ENCODE measurements at places on chromosomes 11 and 22.

- DNase-seq = no peak
These were observed 28.7 kb downstream of the DDIAS start for GRCh38 chr11:82930229-82930628.

DNA sequence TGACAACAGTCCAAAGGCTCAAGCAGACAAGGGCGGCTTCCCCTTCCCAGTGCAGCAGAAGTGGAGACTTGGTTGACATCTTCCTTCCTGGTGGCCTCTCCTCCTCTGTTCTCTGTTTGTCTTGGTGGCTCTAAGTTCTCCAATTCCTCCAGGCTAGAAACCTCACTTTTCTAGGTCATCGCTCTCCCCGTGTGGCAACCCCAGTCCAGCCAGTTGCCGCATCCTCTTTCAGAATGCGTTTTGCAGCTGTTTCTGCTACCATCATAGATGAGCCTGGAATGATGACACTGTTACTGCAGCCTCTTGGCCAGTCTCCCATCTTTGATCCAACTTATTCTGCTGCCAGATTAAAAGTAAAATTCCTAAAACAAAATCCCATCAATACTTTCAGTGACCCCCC, 201.5 kb downstream of the TRIM29 start:
- DNase-seq = no peak

GRCh38 chr11:33734441-33735270, 1.6 kb downstream of the CD59 start:
- DNase-seq = no peak

DNA sequence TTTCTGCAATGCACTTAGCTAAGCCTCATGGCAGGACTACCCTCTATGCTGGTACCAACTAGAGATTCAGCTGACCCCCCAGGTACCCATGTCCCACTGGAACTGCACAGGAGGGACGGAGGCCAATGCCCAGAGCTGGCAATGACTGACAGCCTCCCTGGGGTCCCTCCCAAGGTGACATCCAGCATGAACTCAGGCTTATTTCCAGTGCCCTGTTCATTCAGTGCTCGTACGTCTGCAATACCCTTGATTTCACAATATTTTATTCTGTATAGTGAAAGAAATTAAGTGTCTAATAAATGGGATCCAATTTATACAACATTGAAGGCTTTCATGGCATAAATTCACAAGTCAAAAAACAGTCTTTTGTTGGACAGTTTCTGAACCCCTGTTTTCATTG, 20.2 kb downstream of the ETS1 start:
- no peak for DNase-seq

- no peak for DNase-seq
These were observed 39.4 kb downstream of the SWAP70 start for GRCh38 chr11:9703280-9703679.

- DNase-seq = no peak
These were observed 25.5 kb upstream of the EHF start for GRCh38 chr11:34595391-34595790.

DNA sequence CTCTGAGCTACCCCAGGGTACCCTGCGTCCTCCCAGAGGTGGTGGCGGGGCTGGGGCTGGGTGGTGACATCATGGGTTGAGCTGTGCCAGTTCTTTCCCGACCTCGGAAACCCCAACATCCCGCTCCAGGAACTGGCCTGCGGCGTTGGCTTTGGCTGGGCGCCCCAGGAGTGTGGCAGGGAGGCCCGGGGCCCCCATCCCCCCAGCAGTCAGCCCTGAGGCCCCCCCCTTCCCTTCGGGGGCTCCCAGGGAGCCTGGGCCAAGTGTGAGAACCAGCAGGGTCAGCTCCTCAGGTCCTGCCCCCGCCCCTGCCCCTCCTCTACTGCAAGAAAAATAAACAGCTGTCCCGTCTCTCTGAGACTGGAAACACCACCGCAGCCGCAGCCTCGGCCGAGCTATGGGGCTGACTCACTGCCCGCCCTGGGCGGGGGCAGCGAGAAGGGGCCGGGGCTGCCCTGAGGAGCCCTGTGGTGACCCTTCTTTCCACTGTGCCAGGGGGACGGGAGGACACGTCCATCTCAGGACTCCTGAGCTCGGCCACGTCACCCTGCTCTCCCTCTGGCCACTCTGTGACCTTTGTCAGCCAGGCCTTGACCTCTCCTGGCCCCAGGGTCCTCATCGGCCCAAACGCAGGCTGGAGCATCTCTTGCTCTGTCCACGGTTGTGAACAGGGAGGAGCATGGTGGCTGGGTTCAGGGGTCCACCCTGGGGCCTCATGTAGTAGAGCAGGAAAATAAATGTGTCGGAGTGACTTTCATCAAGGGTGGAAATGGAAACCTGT, 73.4 kb downstream of the WNT7B start:
- peak; percentile 53 for DNase-seq

GRCh38 chr11:19453651-19454257, 213.0 kb upstream of the E2F8 start:
- no peak for DNase-seq

GRCh38 chr11:66327171-66328030, 8.8 kb downstream of the RIN1 start:
- DNase-seq = peak; percentile 10

- no peak for DNase-seq
These were observed 15.5 kb downstream of the TSKU start for GRCh38 chr11:76798671-76799065.

All from RCC 7860 (cell line).